ENCODE measurements at places on chromosomes 3 and 15.
A peak's percentile ranks its signal among the peaks of the same experiment; 100 is the strongest.

DNA sequence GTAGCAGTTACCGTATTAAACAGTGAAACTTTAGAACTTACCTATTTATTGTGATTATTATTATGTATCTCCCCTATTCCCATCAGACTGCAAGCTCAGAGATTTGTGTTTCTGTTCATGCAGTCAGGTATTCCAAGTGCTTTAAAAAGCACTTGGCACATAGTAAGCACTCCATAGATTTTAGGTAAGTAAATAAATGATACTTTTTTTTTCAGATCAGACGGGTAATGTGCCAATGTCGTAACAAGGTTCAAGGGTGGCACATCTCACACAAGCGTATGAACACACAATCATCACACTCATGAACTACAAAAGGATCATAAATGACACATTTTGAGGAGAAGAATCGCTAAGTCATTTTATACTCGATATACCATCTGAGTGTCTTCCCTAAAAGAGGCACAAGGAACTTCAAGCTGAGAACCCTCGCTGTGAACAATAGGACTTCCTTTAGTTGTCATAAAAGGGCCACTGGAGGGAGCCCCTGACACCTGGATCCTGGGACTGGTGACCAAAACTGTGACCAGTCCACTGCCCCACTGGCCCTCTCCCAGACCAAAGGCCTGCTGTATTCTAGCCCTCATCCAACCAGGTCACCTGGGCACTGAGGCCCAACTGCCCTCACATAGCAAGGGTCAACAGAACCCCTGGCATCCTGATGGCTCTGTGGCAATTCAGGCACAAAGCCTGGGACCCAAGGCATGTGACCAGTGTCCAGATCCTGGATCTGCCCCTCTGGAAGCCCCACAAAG is 32.1 kb downstream of the KIF9 start:
- peak; percentile 3 for DNase-seq

DNA sequence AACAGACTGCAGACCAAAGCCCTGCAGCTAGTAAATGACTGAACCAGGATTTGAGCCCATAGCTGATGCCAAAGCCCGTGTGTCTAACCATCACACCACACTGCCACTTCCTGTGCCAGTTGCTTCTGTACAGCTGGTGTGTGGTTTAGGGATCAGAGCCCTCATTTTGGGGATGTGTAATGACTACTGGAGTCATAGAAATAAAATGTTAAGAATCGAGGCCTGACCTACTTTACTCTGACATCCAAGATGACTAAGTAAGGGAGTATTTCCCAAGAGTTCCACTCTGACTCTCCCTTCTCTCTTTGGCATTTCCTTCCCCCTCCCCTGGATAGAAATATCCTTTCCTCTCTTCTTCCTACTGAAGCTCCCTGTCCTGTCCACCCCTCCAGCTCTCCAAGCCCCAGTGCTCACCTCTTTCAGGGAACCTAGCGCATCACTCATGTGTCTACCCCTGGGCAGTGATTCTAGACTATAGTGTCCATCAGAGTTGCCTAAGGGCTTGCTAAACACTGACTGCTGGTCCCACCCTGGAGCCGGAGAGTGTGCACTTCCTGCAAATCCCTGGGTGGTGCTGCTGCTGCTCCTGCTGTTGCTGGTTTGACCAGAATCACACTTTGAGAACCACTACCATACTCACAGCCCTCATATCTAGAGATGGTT is 53.8 kb downstream of the MGLL start:
- DNase-seq: no peak

- DNase-seq: peak; percentile 55
Measured at GRCh38 chr3:45677033-45677446, 12.2 kb upstream of the SACM1L start.

DNA sequence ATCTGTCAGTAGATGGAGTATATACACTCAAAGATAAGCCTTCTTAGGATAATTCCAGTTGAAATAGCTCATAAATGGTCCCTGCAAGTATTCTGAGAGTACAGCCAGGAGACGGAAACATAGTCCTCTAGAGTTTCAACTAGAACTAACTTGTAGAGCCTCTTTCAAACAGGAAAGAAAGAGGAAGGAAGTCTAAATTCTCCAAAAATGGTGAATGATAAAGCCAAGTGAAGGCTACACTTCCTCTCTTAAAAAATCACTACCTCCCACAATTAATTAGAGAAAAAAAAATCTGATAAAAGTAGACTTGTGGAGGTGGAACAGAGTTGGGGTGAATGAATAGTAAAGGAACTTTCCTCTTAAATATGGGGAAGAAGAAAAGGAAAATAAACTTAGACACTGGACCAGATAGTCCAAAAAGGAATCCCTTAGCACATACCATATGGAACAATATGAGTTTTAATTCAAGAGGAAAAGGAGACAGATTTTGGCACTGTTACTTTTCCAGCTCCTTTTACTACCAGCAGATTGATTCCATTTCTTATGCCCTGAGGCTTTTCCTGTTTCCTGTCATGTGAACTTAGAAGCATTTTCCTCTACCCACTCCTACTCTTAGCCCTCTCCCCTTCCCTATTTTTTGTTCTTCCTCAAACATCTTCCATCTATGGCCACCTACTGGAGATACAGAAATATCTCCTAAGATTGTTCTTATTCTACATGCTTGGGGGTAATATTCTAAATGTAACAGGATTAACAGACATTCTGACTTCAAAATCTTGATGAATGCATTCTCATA is 207.6 kb downstream of the CHST2 start:
- no peak for DNase-seq

GRCh38 chr3:189720736-189721417 is 89.7 kb downstream of the TP63 start:
- no peak for DNase-seq

- DNase-seq: no peak
Measured at GRCh38 chr3:118597184-118597583, 437.5 kb downstream of the IGSF11 start.

DNA sequence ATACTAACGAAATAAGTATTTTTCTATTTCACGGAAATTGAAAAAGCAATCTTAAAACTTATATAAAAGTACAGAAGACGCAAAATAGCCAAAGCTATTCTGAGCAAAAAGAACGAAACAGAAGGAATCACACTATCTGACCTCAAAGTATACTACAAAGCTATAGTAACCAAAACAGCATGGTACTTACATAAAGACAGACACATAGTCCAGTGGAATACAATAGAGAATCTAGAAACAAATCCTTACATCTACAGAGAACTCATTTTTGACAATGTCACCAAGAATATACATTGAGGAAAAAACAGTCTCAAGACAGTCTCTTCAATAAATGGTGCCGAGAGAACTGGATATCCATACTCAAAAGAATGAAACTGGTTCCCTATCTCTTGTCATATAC is 246.0 kb downstream of the ISL2 start:
- DNase-seq: no peak

GRCh38 chr3:99620077-99620767 is 18.2 kb upstream of the COL8A1 start:
- no peak for DNase-seq

GRCh38 chr3:39388741-39389248 is 5.6 kb downstream of the SLC25A38 start:
- DNase-seq: no peak

DNA sequence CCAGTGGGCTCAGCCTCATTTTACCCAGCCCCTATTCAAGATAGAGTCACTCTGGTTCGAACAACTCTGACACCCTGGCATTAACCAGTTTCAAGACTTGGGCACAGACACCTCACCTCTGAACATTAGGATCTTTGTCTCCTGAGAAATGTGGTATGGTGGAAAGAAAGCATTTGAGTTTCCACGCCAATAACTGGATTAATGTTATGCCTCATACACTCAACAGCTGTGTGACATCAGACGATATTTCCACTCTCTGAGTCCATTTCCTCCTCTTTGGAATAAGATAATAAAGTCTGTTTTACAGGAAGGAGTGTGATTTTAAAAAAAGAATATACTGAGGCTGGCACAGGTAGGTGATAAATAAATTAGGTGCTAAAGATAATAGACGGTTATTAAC is 121.3 kb upstream of the CHL1 start:
- no peak for DNase-seq

DNA sequence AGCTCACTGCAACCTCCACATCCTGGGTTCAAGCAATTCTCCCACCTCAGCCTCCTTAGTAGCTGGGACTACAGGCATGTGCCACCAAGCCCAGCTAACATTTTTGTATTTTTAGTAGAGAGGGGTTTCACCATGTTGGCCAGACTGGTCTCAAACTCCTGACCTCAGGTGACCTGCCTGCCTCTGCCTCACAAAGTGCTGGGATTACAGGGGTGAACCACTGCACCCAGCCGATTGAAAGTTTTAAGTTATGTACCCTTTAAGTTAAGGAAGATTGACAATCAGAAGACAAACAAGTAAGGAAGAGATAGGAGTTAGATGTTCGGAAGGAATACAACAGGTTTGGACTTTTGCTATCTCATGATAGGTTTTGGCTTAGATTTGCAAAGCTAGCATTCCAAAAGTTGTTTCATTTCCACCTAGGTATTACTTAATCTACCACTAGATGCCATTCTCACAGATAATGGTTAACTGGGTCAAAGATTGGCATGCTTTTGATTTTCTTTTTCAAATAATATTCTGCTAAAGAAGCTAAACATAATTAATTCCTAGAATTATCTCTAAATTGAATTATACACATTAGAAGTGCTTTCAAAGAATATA is 35.0 kb downstream of the GATM start:
- no peak for DNase-seq

DNA sequence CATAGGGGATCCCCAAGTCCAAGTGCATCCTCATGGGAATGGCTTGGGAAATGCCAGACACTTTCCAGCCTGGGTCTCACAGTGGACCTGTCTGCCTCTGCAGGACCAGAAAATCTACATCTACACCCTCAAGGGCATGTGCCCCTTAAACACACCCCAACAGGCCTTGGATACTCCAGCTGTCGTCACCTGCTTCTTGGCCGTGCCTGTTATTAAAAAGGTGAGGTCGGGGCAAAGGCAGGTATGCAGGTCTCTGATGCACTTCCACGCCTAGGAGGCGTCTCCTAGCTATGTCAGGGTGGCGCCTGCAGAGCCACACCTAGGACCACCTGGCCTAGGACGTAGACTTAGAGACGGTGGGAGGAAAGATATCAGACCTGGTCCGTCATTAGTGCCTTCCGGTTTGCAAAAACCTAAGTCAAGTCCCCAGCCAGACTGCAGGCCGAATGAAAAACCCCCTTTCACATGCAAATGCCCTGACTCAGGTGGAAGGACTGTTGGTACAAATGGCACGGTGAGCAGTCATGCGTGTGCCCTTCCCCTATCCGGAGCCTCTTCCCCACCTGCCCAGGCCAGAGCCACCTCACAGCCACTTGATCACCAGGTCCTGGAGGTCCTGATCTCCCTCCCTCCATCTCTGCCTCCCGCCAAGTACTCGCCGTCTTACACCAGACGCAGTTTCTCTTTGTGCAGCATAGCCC is 143.5 kb downstream of the LRRK1 start:
- DNase-seq: peak; percentile 35

DNA sequence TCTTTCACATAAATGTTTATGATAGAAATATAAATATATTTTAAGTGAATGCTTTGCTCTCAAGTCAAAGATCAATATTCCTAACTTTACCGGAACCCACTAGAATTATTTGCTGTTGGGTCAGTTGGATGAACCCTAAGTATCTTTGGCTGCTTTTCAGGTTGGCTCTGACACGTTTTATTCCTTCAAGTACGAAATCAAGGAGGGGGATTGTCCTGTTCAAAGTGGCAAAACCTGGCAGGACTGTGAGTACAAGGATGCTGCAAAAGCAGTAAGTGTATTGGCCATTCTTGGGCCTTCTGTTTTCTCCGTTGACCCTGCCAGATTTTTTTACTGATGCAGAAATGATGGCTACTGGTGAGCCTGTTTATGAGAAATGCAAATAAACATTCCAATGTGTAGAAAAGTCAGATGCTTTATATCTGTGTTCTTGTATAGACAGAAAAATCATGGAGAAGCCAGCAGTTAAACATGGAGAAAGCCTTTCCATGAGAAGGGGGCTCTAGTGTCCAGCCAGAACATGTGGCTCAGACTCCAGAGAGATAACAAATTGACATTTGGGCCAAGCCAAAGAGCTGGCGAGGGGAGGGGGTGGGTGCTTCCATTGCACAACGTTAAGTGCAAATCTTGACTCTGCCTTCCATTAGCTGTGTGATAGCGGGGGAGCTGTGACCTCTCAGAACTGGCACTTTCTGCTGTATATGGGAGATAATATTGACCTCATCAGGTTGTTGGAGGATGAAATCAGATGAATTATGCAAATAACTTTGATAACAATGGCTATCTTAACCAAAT is 3.0 kb downstream of the KNG1 start:
- DNase-seq: no peak

DNA sequence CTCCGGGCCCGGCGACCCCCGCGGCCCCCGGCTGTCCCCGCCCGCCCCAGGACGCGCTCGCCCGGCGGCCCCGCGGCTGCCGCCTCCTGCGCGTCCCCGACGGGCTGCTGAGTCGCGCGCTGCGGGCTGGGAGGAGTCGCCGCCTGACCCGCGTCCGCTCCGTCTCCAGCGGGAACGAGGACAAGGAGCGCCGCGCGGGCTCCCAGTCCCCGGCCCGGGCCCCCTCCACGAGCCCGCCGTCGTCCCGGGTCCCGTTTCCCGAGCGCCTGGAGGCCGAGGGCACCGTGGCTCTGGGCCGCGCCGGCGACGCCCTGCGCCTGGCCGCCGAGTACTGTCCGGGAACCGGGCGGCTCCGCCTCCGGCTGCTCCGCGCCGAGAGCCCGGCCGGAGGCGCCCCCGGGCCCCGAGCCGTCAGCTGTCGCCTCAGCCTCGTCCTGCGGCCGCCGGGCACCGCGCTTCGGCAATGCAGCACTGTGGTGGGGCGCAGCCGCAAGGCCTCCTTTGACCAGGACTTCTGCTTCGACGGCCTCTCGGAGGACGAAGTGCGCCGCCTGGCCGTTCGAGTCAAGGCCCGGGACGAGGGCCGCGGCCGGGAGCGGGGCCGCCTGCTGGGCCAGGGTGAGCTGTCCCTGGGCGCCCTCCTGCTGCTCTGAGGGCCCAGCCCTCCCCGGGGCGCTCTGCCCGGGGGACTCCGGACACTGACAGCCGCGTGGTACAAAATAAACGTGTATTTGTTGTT is 1.5 kb downstream of the C2CD4A start:
- peak; percentile 30 for DNase-seq

DNA sequence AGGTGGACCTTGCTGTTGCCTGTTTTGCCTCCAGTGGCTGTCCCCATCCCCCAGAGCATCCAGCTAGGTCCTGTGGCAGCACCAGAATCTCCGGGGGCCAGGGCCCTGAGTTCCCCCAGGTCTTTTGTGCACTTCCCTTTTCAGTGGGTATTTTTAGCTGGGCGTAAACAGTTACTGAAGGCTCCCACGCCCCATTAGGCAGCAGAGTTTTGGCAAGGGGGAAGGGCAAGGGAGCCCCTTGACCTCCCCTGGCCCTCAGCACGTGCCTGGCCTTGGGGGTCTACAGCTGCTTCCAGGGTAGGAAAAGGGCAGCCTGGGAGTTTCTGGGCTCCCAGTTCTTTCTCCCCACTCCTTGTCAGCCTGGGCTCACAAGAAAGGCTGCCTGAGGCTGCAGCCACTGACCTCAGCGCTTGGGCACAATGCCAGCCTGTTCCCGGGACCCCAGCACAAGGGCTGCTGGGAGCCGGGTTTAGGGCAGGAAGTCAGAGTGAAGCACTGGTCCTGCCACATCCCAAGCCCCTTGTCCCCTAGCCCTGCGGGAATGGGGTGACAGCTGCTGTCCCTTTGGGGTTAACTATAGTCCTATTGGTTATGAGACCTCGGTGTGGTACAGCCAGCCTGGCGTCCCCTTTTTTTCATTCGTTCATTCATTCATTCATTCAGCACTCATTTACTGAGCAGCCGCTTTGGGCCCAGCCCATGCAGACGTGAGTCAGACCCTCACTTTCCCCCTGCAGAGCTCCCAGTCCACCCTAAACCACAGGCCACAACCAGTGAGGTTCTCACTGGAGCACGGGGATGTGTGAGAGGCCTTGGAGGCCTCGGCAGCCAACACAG is 8.4 kb downstream of the CSK start:
- no peak for DNase-seq

Data from CD4-positive, alpha-beta T cell treated with Interferon gamma for 1 hour (primary cell).